Stimulated activated CD4-positive, alpha-beta T cell treated with anti-CD3 and anti-CD28 coated beads, TNF-alpha, amount 100 ng/mL, for 24 hours (primary cell): ENCODE measurements at places on chromosomes 3 and 15.

DNA sequence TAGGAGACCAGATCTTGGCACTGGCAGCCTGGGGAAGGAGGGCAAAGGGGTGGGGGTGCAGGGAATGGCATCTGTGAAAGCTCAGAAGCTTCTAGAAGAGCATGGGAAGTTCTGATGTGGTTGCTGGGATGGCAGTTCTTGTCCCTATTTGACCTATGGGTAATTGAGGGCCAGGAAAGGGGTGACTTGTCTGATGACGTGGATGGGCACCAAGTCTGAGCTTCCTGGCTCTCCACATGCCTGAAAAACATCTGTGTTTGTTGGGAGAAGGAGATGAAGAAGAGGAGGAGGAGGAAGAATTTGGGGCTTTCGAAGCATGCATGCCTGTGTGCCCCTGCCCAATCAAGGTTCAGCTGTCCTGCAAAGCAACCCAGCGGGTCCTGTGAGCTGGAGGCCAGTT, 158.8 kb downstream of the SMAD6 start:
- no peak for DNase-seq

GRCh38 chr3:151960961-151961580, 87.6 kb downstream of the SUCNR1 start:
- no peak for DNase-seq

DNA sequence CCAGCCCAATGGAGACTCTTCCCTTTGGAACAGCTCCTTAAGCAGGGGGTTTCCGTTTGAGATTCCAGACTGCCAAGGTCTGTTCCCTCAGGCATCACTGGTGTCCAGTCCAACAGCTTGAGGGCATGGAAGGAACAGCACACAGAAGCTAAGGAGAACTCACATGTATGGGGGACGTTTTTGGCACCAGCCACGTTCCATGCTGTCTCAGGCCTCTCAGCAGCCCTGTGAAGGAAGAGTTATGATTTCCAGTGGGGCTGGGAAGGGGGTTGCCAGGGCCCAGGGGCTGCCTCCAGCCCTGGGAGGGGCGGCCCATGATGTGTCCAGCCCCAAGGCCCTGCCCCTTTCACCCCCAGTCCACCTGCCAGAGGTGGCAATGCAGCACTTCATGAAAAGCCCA, 7.5 kb upstream of the RHO start:
- no peak for DNase-seq

GRCh38 chr3:54800478-54800877, 127.4 kb downstream of the LRTM1 start:
- no peak for DNase-seq

GRCh38 chr3:31958701-31959152, 22.3 kb downstream of the OSBPL10 start:
- DNase-seq, result no peak

- no peak for DNase-seq
These were observed 19.0 kb downstream of the CGNL1 start for GRCh38 chr15:57395292-57395691.

DNA sequence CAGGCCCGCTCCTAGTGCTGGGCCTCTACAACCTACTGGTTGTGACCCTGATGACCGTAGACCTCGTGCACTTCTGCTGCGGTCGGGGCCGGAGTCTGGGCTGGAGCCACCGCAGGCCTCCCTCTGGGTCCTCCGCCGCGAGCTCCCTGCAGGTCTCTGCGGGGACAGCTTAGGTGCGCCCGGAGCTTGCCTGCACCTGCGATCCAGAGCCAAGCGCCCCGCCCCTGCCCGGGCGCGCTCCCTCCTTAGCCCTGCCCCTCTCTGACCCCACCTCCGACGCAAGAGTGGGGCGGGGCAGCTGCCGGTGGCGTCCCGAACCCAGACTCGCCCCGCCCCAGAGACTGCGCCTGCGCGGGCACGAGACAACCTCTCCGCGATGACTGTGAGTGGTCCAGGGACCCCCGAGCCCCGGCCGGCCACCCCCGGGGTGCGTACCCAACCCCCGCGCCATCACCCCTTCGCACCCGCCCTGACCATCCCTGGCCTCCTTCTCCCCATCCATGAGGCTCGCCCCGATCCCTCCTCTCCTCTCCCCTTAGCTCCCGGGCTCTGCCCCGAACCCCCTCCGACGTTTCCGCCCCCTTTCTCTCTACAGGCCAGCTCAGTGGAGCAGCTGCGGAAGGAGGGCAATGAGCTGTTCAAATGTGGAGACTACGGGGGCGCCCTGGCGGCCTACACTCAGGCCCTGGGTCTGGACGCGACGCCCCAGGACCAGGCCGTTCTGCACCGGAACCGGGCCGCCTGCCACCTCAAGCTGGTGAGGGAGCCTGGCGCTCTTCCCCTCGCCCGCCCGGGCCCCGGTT, at the start of gene UNC45A:
UNC45A (plus strand) TSS at position 337 of the 803 bp plus-strand sequence; CDS start at position 377, 40 bp downstream.
- peak; percentile 87 for DNase-seq

DNA sequence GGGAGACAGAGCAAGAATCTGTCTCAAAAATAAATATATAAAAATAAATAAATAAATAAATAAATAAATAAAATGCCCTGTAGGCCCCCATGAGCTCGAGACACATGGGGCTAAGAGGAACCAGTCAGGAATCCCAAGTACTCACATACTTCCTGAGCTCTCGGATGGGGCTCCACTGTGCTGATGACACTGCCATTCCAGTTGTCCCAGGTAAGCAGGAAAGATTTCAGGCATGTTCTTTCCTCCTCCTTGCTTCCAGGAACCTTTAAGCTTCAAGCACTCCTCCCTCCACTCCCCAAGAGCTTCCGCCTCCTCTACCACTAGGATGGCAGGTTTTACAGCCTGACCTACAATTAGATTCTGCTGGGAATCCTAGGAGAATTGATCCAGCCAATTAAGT, 113.4 kb downstream of the SLC49A4 start:
- no peak for DNase-seq

DNA sequence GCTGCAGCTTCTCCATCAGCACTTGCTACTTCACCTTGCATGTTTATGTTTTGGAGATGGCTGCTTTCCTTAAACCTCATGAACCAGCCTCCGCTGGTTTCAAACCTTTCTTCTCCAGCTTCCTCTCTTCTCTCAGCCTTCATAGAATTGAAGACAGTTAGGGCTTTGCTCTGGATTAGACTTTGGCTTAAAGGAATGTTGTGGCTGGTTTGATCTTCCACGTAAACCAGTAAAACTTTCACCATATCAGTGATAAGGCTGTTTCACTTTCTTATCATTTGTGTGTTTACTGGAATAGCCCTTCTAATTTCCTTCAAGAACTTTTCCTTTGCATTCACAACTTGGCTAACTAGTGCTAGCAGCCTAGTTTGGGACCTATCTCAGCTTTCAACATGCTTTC, 11.7 kb upstream of the GNAT1 start:
- no peak for DNase-seq

- no peak for DNase-seq
These were observed 44.4 kb upstream of the LARS2 start for GRCh38 chr3:45343947-45344346.

DNA sequence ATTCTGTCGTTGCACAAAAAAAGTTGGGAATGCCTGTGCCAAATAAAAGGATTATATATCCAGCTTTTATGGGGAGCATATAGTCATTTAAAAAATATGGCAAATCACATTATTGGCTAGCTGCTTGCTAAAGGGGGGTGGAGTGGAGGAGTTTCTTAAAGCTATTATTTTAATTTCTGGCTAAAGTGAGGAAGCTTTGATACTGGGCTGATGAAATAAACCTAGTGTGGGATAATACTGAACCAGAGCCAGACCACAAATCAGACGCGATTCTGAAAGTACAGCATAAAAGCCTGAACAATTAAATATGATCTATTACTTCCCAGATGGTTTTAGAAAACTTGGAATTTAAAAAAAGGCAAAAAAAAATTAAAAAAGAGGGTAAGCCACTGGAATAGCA, 14.4 kb downstream of the POLR2M start:
- DNase-seq, result no peak

DNA sequence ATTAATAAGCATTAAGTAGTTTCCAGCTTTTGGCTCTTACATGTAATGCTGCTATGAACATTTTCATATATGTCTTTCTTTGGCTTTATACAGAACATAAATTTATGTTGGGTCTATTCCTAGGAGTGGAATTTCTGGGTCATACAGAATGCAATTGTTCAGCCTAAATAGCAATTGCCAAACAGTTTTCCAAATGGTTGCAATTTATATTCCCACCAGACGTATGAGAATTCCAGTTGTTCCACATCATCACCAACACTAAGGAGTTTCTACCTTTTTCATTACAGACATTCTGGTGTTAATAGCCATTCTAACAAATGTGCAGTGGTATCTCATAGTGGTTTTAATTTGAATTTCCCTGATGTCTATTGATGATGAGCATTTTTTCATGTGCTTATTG, 160.1 kb upstream of the TMC3 start:
- DNase-seq, result no peak

GRCh38 chr3:77917225-77917624, 877.3 kb downstream of the ROBO2 start:
- no peak for DNase-seq

DNA sequence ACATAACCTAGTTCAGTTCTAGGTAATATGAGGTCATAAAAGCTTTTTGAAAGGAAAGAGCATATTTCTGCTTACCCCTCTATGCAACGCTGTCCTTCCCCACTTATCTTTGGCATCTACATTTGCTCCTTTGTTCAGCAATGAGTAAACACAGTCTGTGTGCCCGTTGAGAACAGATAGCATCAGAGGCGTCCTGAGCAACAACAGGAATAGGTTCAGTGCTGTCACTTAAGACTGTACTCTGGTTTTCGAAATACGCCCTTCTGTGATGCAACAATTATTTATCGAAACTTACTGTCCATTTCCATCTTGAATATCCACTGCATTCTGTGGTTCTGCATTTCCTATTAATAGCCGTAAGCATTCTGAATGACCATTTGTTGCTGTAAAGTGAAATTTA, 84.4 kb downstream of the BTD start:
- DNase-seq, result no peak

GRCh38 chr3:109985943-109986555, 648.7 kb upstream of the DPPA4 start:
- no peak for DNase-seq

DNA sequence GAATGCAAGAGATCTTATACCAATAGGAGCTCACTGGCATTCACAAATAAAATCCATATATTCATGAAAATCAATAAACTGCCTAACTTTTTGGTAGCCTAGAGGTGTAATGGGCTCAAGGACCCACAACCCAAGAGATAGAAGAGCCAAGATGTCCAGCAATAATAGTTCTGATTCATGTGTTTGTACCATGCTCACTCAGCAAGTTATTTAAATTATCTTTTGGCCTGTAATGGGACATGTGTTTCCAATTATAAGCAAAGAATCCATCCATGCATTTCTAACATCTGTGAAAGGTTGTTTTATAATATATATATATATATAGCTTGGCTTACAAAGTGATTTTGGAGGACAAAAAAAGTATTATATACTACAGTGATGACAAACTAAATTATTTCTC, 29.7 kb upstream of the SHC4 start:
- DNase-seq, result no peak
